CD14-positive monocyte (primary cell): ENCODE measurements at places on chromosomes 2 and 18. TPM values are rescaled to one million over a fixed set of nuclear protein-coding genes. Genes with fewer than 3 reads are reported as not detected.

Gene ZNF385B
- polyA plus RNA-seq, result not detected

Gene TFCP2L1
- polyA plus RNA-seq, result not detected

Gene ACADL
- polyA plus RNA-seq, result not detected in 2 replicates

Gene DSC2
- polyA plus RNA-seq, result 1.7 and 3.3 TPM in 2 replicates
